ENCODE measurements at places on chromosomes 11 and 22. TPM values are rescaled to one million over a fixed set of nuclear protein-coding genes. Genes with fewer than 3 reads are reported as not detected.

The EMID1 gene
- 1.4 TPM for total RNA-seq

The NXPE2 gene
- not detected for total RNA-seq

The CELSR1 gene
- 0.59 TPM for total RNA-seq

The RFPL3 gene
- total RNA-seq: not detected

The KRTAP5-7 gene
- total RNA-seq: not detected

The TESMIN gene
- not detected for total RNA-seq

The POLA2 gene
- total RNA-seq: 8.9 TPM

The PNPLA5 gene
- total RNA-seq: not detected

The GTSE1 gene
- 25.3 TPM for total RNA-seq

The MPEG1 gene
- not detected for total RNA-seq

GRCh38 chr11:98180921-98181320 lies 839.8 kb upstream of the CNTN5 start:
- no peak for DNase-seq

GRCh38 chr11:128576555-128576954 lies 10.8 kb downstream of the ETS1 start:
- no peak for DNase-seq

- DNase-seq: no peak
Measured at GRCh38 chr11:83599066-83599465, 312.9 kb upstream of the CCDC90B start.

DNA sequence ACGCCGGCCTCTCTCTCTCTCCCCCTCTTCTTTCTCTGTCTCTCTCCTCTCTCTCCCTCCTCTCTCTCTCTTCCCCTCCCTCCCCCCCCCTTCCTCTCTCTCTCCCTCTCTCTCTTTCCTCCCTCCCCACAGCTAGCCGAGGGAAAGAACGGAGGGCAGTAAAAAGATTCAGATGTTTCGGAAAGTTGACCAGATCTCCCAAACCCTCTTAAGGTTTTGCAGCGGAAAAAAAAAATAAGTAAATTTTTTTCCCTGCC lies 195 bp upstream of the ALX4 start:
- no peak for DNase-seq

- no peak for DNase-seq
Measured at GRCh38 chr11:8315463-8315862, 51.8 kb upstream of the LMO1 start.

DNA sequence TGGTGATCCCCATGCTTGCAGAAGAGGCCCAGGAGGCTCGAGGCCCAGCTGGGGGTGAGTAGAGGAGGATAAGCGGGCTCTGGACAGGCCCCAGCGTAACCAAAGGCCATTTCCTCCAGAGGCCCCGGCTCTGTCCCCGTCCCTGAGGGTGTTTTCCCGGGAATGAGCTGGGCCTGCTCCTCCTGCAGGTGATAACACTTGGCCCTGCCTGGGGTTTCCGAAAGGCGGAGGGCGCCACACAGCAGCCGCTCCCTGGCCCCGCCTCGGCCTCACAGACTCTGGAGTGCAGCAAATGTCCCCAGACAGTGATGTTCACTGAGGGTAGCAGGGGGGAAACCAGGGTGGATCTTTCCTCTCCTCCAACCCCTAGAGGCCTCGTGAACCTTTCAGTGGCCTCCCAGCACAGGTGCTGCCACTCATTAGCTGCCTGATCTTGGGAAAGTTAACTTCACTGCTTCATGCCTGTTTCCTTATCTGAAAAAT lies 10.5 kb upstream of the MGAT3 start:
- no peak for DNase-seq

- DNase-seq: no peak
Measured at GRCh38 chr22:44488354-44488753, 9.7 kb downstream of the RTL6 start.

- no peak for DNase-seq
Measured at GRCh38 chr11:134882671-134883297, 470.7 kb upstream of the B3GAT1 start.

DNA sequence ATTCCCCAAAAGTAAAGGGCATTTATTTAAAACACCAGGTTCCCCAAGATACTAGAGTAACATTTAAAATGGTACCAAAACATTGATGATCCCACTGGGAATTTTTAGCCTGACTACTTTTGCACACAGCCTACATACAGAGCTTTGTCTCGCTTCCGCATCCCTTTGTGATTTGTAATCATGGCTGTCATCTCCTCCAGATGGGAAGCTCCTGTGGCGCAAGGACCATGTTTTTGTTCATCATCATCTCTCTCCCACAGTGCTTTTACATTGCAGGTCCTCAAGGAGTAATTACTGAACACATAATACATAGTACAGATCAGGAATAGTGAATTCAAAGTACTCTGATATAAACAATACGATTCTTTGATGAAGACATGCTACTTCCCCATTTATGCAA lies 231.2 kb upstream of the MTNR1B start:
- no peak for DNase-seq

DNA sequence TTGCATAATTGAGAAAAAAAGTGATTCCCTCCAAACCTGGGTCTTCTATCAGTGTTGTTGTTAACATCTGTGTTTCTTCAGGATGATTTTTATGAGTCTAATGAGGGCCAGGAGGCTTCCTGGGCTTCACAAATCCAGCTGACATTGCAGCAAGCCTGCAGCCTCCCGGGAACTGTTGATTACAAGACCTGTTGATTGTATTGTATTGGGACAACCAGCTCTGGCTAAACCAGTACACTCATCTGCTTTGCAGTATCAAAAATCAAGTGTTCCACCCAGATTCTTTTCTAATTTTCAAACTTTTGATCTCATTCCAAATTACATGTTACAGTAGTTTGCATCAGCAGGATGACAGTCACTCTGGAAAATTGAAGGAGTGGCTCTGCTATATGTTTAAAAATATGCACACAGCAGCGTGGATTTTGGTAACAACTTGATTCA lies 16.1 kb upstream of the PRSS23 start:
- DNase-seq: no peak

GRCh38 chr11:72570893-72571661 lies 103.1 kb downstream of the PDE2A start:
- DNase-seq: no peak

- peak; percentile 27 for DNase-seq
Measured at GRCh38 chr22:39148727-39149535, 3.5 kb downstream of the CBX7 start.

DNA sequence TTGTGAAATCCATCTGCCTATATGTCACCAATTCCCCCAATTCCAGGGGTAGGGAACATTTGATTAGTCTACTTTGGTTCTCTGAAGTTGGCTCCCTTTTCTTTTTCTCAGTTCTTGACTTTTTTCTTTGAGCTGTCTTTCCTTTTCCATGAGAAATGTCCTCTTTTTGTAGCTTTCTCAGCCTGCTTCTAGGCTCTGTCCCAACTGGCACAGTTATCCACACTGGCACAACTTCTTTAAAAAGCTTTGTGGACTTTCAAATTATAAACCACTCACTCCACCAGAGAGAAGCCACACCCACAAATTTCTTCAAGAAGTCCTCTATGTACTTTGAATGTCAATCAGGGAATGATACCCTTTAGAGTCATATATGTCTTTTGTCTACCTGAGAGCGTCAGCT lies 100.5 kb downstream of the TTC17 start:
- DNase-seq: no peak

GRCh38 chr11:66856496-66857233 lies at the start of gene LRFN4:
TSS of gene LRFN4 (plus strand) at chr11:66857064. CDS start at chr11:66857745, 681 bp downstream.
- DNase-seq: no peak

DNA sequence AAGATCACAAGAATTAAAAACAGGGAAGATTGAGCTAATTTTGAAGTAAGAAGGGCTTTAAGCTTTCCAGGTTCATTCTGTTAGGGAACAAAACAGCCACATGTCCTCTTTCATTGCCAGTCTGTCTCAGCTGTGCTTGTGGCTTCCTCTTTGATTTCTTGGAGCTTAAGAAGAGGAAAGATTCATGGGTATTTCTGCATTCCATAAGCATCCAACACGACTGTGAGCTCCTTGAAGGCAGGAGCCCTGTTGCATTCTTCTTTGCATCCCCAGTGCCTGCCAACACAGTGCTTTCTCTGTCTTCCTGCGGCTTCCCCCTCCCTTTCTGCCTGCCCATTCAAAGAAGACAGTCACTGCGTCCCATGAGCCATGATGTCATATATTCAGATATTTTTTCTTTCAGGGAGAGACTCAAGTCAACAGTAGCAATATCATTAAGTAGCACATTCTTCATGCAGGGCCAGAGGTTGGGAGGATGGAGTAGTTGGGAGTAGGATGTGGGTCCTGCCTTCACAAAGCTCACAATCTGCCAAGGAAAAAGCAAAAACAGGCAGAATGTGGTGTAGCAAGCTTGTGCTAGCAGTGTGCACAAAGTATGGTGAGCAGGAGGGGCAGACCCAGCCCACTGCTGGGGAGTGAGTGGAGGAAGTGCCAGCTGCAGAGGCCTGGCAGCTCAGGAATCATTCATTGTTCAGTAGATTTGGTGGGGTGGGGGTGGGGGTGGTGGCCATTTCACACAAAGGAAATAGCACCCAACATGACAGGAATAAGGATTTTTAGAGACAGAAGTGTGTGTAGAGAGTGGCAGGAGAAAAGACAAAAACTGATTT lies 162.1 kb upstream of the RASSF10 start:
- no peak for DNase-seq

- DNase-seq: no peak
Measured at GRCh38 chr11:73001615-73002014, 140.5 kb downstream of the FCHSD2 start.

DNA sequence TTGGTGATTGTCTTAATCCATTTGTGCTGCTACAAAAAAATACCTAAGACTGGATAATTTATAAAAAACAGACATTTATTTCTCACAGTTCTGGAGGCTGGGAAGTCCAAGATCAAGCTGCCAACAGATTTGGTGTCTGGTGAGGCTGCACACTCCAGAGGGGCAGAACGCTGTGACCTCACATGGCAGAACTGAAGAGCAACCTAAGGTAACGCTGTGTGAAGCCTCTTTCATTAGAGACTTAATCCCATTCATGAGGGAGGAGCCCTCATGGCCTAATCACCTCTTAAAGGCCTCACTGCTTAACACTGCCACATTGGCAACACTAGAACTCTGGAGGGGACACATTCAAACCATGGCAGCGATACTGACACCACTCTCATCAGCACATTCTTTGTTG lies 42.7 kb upstream of the BIRC3 start:
- no peak for DNase-seq

GRCh38 chr11:74373382-74373781 lies 24.9 kb downstream of the PGM2L1 start:
- DNase-seq: no peak

DNA sequence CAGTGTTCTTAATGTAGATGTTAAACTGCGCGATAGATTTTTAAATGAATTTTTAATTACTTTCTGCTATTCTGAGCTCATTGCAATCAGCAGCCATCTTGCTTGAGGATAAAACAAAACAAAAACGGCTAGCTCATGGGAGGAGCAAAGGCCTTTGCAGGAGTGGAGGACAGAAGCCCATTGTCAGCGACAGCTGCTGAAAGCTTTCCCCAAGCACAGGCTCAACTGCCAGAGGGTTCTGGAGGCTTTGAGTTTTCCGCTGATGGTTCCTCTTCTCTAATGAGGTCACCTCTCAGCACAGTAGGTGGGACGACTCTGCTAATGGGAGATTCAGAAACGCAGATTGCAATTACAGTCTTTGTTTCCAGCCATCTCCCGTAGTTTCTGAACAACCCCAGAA lies 167.1 kb upstream of the TTC12 start:
- no peak for DNase-seq

GRCh38 chr11:126624506-126624905 lies 269.0 kb downstream of the ST3GAL4 start:
- DNase-seq: no peak

DNA sequence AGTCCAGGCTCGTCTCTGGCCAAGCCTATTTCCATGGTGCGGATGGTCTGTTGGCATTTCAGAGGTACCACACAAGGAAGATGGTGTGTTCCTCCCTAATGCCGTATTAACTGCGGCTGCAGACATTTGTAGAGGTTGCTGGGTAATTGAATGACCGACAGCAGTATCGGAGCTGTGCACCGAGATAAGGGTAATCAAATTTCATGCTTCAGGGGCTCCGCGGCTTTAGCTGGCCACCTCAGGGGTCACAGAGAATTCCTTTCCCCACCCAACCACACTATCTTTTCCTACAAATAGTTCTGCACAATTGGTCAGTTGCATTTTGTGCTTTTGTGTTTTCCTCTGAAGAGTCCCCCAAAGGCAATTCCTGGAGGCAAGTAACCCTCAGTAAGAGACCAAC lies 297.4 kb downstream of the OPCML start:
- no peak for DNase-seq

GRCh38 chr22:30390974-30391691 lies 3.9 kb upstream of the RNF215 start:
- peak; percentile 43 for DNase-seq

GRCh38 chr11:102911758-102912481 lies 37.1 kb upstream of the MMP12 start:
- no peak for DNase-seq

- DNase-seq: no peak
Measured at GRCh38 chr11:11081776-11082175, 223.9 kb upstream of the ZBED5 start.

- DNase-seq: no peak
Measured at GRCh38 chr11:61172356-61172755, 11.1 kb upstream of the VPS37C start.

GRCh38 chr11:22275600-22275999 lies 62.6 kb upstream of the SLC17A6 start:
- DNase-seq: no peak

DNA sequence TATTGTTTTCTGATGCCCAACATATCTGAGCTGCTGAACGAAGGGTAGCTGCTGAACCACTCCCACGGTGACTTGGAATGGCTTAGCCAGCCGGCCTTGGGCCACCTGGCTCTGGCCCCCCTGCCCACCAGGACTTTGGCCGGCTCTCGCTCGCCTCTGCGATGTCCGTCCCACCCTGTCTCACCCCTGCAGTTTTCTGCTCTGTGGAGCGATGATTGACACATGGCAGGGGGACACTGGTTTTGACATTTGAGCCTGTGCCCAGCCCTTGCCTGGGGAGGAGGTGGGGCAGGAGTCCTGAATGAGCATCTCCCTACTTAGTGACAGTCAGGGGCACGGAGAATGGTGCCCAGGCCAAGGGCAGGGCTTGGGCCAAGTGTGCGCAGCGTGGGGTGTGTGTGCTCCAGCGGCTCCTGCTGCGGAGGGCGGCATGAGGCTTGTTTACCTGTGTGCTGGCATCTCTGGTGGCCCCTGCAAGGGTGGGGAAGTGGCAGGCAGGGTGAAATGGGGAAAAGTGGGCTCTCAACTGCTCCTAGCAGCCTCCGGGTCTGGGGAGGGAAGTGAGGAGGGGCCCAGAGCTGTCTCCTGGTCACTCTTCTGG lies 15.7 kb upstream of the CDKN1C start:
- no peak for DNase-seq
